ENCODE measurements at places on chromosomes 2 and 18.
A peak's percentile ranks its signal among the peaks of the same experiment; 100 is the strongest.

- DNase-seq, result no peak
These were observed 3.0 kb upstream of the NMUR1 start for GRCh38 chr2:231533086-231533776.

DNA sequence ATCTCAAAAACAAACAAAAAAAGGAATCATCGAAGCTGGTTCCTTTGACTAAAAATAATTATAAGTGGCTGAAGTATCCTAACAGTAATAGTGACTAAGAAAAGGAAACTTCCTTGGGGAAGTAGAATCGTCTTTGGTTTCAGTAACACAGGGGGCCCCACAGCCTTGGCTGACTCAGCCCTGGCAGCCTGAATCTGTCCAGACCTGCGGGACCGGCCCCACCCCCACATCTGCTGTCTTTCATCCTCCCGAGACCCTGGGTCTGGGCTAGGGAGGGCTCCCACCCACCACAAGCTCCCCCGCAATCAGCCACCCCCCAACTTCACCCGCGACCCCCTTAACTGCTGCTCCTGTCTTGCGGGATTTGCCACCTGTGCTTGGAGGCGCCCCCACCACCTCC lies 1452.6 kb upstream of the ACVR2A start:
- no peak for DNase-seq

DNA sequence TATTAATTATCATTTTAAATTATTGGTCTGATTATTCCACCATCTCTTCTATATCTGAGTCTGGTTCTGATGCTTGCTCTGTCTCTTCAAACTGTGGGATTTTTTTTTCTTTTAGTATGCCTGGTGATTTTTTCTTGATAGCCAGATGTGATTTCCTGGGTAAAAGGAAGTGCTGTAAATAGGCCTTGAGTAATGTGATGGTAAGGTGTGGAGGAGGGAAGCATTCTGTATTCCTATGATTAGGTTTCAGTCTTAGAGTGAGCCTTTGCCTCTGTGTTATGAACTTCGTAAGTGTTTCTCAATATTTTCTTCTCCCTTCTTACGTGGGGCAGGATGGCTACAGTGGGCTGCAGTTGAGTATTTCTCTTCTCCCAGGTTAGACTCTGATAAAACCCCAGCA lies 103.0 kb downstream of the EHBP1 start:
- no peak for DNase-seq

GRCh38 chr2:225668606-225669266 lies 269.2 kb downstream of the NYAP2 start:
- DNase-seq, result peak; percentile 71

GRCh38 chr2:38509314-38509946 lies 93.3 kb downstream of the HNRNPLL start:
- peak; percentile 3 for DNase-seq

GRCh38 chr2:225824748-225825449 lies 425.4 kb downstream of the NYAP2 start:
- DNase-seq, result no peak

GRCh38 chr2:145644820-145645302 lies 1124.9 kb upstream of the ZEB2 start:
- DNase-seq, result no peak

DNA sequence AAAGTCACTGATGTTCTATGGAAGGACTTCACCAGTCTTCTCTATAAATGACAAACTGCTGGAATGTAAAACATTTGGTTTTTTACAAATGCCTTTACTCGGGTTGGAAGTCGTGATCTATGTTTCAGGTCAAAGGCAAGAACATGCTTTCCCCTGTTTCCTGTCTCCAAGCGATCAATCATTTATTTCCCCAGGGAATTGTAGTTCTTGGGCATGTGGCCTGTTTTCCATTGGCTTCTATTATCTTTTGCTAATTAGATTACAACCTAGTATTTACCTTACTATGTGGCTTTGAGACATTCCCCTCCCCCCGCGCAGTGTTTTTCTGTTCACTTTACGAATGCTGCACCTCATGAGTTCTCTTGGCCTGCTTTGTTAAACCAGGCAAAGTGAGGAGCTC lies 684.2 kb downstream of the EPHA4 start:
- DNase-seq, result no peak

GRCh38 chr18:47036298-47036874 lies 965 bp upstream of the ELOA2 start:
- peak; percentile 18 for DNase-seq

- DNase-seq, result no peak
These were observed 2.2 kb downstream of the SPATS2L start for GRCh38 chr2:200308546-200309295.

DNA sequence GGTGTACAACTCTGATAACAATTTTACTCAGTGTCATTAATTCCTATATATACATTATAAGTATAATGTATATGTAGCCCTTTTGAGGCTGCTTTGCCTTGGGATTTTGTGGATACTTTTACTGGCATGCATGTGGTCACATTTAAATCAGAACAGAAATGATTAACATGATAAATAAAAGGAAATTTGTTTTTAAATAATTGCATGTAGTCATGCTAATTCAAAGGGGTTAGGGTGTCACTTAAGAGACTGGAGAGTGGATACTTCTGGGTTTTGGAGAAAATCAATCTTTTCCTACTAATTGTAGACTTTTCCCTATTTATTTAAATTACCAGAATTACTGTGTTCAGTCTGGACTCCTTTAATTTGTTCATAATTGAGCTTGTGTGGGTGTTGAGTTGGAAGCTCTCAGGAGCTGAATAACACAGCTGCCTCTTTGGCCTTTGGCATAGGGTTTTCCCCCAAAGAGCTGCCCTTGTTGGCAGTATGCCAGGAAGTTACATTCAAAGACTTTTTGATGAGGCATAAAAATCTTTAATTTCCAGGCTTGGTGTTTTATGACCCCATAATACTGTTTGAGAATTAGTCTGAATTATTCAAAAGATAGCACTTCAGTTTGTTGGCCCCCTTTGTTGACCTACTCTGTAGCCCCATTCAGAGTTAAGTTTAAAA lies 484.7 kb upstream of the NRP2 start:
- no peak for DNase-seq

DNA sequence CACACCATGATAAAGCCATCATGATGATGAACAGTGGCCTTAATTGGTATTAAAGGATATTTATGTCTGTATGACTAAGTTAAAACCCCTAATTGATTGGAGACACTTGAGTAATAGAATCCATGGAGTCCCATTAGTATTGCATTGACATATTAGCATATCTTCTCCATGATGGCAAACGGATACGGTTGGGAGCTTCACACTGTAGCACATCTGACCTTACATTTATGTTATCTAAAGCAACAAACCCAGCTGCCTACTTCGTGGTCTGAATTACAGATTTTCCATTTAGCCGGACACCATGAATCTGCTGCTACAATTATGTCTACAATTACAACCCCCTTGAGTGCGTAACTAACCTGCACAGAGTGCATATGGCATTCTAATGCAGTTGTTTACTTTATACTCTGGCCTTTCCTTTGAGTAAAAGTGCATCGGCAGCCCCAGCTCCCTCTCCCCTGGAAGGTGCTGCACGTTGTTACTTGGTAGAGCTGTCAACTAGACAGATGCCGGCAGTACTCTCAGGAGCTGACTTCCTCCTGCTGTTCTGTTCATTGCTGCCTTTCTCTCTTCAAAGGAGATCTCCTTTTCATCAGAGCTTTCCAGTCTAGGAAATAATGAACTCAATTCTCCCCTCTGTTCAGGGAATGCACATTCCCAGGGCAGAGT lies 92.1 kb downstream of the LRRC30 start:
- DNase-seq, result no peak

GRCh38 chr18:76491776-76492668 lies 3.0 kb downstream of the ZNF516 start:
- DNase-seq, result peak; percentile 43

All from COR-L47 (cell line).